ENCODE measurements at places on chromosomes 7 and 10.
A peak's percentile ranks its signal among the peaks of the same experiment; 100 is the strongest.

DNA sequence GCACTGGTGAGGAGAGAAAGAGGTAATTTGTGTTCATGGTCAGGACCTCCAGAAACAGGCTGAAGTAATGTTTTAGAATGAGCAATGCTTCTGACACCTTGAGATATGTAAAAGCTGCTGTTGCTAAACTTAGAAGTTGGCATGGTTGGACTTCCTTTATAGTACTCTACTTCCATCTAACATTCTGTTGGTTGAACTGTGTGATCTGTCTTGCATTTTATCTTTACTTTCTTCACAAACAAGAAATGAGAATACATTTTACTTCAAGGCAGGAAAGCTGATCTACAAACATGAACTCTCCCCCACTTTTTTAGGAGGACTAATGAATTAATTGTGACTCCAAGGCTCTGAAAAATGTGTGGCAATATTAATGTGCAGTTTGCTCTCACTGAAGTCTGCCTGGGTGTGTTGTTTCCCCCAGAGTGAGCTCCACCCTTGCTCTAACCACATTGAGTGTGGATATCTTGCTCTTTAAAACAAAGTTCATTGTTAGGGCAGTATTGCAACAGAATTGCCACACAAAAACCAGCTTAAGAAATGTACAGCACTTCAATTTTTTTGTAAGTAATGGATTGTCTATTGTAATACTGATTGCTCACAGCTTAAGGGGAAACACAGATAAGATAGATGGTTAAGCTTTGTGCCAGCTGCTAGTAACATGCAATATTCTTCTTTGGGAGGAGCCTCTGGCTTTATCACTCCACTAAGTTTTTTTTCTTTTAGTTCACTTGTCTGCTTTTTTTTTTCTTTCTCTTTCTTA is 69.0 kb downstream of the ADD3 start:
- peak; percentile 75 for DNase-seq

GRCh38 chr10:36269222-36269621 is 627.1 kb upstream of the FZD8 start:
- no peak for DNase-seq

DNA sequence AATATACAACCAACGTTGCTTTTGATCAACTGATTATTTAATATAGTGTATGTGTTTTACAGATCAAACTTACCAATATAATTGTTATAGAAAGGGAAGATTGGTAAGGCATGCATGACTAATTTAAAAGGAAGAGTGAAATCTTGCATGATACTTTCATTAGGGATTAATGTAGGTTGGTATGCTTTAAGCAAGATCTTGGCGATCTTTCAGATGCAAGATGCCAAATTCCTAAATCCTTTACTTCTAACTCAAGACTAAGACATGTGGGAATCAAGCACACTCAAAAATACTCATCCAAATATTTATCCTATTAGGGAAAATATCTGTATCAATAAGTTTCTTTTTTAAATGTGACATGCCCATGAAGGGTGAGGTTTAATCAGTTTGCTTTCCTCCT is 321.4 kb upstream of the MEOX2 start:
- DNase-seq = no peak

GRCh38 chr10:47190802-47191450 is 109.1 kb upstream of the GDF10 start:
- DNase-seq = no peak

DNA sequence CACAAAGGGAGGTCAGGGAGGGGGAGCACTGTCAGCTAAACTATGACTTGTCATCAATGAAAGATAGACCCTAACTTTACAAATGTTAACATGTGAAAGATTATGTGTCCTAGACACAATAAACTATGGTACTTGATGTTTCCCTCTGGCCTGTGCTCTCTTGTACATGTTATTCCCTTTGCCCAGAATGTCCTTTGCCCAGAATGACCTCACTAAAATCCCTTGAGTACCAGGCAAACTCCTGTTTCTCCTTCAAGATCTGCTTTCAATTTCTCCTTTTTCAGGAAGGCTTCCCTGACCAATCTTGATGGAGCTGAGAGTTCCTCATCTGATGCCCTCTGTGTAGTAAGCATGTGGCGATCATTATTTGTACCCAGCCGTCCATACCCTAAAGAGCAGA is 143.1 kb downstream of the ZNF365 start:
- no peak for DNase-seq

GRCh38 chr7:90736968-90737939 is 141.1 kb downstream of the CDK14 start:
- no peak for DNase-seq

All from Jurkat, Clone E6-1 (cell line).